ENCODE measurements at places on chromosomes 1 and 21.
A peak's percentile ranks its signal among the peaks of the same experiment; 100 is the strongest.

GRCh38 chr1:164760569-164760968 is 201.6 kb downstream of the PBX1 start:
- no peak for DNase-seq

GRCh38 chr1:198234520-198235251 is 77.9 kb downstream of the NEK7 start:
- DNase-seq, result no peak

GRCh38 chr1:233376382-233377110 is 49.0 kb downstream of the MAP3K21 start:
- DNase-seq, result no peak

DNA sequence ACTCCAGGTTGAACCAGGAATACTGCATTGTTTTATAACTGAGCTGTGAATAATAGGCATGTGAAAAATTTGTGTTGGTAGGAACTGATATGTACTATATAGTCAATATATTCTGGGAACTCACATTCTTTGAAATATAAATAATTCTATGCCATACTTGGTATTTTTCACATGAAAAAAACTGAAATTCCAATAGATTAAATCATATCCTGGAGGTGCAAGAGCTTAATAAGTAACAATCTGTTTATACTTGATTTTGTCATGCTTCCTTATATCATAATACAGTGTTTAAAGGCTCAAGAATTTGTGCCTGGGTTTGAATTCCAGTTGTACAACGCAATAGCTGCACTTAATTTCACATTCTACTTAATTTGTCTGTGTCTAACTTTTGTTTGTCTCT is 387.0 kb downstream of the USP25 start:
- DNase-seq, result no peak

GRCh38 chr1:19559641-19560040 is 74.3 kb upstream of the CAPZB start:
- no peak for DNase-seq

- DNase-seq, result peak; percentile 58
Observed at GRCh38 chr1:64956733-64957441, 9.5 kb downstream of the JAK1 start.

GRCh38 chr1:181173761-181174447 is 85.4 kb downstream of the IER5 start:
- no peak for DNase-seq
